ENCODE measurements at places on chromosomes 16 and 17.

DNA sequence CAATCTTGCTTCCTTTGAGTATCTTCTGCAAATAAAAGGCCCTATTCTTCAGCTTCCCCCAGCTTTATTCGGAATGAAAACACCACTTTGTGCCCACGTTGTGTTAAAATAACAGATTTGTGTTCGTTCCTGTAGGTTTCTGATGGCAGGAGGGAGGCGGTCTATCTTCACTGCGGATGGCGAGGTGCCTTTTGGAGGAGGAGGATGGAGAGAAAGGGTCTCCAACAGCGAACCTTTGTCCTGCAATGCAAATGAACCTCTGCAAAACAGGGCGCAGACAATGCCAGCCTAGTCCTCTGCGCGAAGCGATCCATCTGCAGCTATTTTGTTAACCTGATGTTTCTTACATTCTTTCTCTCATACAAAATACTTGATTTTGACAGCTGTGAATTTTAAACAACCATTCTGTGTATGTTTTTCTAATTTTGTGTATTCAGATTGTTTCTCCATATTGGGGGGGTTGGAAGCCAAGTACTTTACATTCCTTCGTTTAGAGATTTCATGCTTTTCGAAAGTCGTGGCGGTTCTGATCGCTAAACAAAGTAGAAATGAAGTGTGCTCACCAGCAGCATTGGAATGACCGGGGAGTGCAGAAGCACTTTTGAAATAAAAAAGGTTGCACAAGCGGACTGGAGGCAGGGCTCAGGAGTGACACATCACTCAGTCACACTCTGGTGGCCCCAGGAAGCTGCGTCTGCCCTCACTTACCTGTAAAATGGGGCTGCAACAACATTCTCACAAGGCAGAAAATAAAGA lies 279.0 kb upstream of the IRX5 start:
- DNase-seq: no peak

DNA sequence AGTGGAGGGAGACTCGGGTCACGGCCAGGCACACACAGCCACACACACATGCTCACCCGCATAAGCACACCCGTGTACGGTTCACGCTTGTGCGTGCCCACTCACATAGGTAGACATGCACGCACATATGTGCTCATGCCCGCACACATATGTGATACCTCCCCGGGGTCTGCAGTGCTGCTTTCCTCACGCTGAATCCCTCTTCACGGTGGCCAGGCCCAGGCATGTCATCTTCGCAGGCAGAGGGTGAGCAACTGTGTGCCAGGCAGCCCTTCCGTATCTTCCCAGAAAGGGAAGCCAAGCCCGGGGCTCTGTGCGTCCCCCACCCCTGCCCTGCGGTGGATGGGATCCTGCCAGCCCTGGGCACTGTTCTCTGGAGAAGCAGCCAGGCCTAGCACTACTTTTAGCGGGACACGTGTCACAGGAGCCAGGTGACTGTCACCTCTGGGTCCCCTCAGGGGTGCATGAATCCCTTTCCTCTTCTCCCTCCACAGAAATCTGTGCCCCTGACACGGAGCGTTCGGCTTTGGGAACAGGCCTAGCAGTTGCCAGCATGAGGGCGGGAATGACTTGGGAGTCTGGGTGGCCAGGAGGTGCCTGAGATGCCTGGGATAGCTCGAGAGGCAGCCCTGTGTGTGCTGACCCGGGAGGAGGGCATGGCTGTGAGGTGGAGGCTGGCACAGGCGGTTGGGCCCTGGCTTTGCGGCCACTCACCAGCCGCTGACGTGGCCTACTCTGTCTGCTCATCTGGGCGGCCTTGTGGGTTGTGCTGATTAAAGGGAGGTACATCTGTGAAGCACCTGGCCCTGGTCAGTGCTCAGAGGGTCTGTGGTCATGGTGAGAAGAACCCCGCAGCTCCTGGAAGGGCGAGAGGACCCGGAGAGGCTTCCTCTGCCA lies 47.5 kb downstream of the BAIAP2 start:
- no peak for DNase-seq

- no peak for DNase-seq
Observed at GRCh38 chr16:9763505-9763904, 418.7 kb downstream of the GRIN2A start.

DNA sequence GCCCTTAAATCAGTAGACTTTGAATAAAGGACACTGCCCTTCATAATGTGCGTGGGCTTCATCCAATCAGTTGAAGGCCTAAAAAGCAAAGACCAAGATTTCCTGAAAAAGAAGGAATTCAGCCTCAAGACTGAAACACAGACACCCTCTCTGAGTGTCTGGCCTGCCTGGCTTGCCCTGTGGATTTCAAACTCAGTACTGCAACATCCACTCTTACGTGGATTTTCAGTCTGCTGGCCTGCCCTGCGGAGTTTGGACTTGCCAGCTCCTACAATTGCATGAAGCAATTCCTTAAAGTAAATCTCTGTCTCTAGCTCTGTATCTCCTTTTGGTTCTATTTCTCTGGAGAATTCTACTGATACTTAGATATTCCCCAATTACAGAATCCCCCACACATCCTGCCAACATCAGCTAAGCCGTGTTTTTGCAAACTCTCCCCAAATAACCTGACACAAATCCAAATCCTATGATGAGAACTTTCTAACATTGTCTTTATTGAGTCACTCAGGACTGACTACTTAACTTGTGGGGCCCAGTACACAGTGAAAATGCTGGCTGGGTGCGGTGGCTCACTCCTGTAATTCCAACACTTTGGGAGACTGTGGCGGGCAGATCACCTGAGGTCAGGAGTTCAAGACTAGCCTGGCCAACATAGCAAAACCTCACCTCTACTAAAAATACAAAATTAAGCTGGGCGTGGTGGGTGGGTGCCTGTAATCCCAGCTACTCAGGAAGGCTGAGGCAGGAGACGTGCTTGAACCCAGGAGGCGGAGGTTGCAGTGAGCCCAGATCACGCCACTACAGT lies 7.2 kb upstream of the TNFRSF17 start:
- no peak for DNase-seq

- no peak for DNase-seq
Observed at GRCh38 chr16:50756473-50756872, 14.6 kb downstream of the CYLD start.

DNA sequence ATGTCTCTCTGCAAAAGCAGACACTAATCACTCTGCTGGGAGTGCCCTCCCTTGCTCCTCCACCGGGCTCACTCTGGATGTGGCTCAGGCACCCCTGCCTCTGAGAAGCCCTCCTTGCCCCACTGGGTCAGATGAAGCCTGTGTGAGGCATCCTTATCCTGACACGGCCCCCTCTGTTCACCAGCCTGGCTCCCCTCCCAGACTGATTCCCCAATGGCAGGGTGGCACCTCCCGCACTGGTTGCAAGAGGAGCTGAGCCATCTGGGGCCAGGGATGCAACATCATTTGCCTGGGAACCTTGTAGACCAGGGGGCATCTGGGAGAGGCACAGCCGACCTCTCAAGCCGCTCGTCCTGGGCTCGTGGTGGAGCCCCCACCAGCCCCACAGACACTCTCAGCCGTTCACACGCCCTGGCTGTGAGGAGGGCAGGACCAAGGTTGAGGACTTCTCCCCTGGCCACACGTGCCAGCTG lies 6.7 kb downstream of the SMTNL2 start:
- no peak for DNase-seq

- DNase-seq: no peak
Observed at GRCh38 chr17:21302711-21303425, 18.4 kb downstream of the MAP2K3 start.

DNA sequence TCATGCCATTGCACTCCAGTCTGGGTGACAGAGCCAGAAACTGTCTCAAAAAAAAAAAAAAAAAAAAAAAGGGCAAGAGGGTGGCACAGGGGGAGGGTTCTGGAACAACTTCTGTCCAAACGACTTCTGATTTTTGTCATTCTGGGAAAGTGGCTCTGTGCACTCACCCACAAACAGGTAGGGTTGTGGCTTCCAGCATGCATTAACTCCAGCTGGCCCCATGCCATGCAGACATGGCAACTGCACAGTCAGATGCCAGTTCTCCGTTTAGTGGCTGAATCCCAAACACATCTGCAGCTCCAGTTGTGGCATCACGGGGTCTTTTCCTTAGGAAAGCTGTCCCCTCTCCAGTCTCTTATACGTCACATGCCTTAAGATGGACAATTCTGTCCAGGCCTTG lies 30.3 kb downstream of the B4GALNT2 start:
- no peak for DNase-seq

DNA sequence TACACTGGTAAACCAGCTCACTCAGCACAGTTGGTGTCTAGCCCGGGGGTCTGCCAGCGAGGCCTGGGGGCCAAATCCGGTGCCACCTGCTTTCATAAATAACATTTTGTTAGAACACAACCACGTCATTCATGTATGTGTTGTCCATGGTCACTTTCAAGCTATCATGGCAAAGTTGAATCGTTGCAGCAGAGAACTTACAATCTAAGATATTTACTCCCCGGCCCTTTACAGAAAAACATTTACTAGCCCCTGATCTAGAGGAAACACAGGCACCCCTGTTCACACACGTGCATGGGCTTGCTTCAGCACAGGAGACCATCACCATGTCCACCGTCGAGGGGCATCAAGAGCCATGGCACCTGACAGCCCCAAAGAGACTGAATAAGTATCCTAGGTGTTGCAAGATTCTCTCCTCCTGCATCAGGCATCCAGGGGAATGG lies 111.4 kb upstream of the DNAH9 start:
- DNase-seq: no peak

DNA sequence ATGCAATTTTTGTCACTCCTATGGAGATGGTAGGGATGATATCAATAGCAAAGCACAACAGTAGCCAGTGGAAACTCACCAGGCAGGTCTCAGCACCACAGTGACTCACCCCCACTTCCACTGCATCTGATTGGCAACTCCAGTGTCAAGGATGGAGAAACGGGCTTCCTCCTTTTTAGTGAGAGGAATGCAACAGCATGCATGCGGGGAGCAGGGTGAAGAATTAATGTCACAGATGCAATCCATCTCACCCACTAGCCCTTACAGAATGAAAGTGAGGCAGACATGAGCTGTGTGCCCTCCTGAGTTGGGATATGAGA lies 467.0 kb upstream of the C16orf82 start:
- no peak for DNase-seq

DNA sequence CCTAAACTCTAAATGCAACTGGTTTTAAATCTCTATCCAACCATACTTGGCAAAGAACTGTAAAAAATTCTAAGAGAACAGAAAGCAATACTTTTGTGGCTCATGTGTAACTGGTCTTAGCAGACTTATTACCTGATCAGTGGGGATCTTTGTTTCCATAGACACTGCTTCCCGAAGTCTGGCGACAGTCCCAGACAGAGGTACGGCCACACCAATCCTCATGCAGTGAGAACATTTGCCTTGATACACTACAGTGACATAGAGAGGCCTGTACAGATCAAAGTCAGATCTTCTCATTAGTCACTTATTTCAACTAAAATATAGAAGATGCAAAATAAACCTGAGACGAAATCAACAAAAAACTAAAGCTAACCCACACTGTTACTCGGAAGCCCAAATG lies 43.9 kb downstream of the USP31 start:
- no peak for DNase-seq

GRCh38 chr16:11361701-11362451 lies 16.6 kb downstream of the RMI2 start:
- peak; percentile 64 for DNase-seq

GRCh38 chr16:77998350-77999023 lies 23.9 kb upstream of the CLEC3A start:
- no peak for DNase-seq

- DNase-seq: no peak
Observed at GRCh38 chr17:74369221-74369620, 1.9 kb downstream of the GPR142 start.

- DNase-seq: peak; percentile 94
Observed at GRCh38 chr16:30458561-30459394, 13.1 kb upstream of the SEPHS2 start.

- no peak for DNase-seq
Observed at GRCh38 chr16:84426804-84427203, 58.5 kb downstream of the ATP2C2 start.

- DNase-seq: no peak
Observed at GRCh38 chr16:22086440-22086839, 5.9 kb upstream of the VWA3A start.

DNA sequence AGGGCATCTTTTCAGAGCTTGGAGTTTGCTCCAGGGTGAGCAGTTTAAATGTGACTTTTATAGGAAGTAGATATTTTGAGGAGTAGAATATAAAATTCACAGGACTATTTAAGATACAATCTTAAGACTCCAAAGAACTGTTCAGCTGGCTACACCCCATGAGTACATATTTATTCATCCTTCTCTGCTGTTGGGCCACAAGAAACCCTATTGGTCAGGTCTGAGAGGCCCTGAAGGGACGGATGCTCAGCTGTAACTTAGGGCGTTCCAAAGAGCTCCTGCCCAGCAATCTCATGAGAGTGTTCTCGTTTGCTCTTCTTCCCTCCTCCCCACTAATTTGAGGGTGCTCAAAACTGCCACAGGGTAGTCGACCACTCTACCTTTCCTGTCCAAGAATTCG lies 7.3 kb downstream of the ST6GALNAC2 start:
- no peak for DNase-seq

GRCh38 chr16:75011634-75012307 lies 12.9 kb downstream of the ZNRF1 start:
- DNase-seq: no peak

GRCh38 chr16:21628121-21628726 lies 24.2 kb downstream of the IGSF6 start:
- no peak for DNase-seq

DNA sequence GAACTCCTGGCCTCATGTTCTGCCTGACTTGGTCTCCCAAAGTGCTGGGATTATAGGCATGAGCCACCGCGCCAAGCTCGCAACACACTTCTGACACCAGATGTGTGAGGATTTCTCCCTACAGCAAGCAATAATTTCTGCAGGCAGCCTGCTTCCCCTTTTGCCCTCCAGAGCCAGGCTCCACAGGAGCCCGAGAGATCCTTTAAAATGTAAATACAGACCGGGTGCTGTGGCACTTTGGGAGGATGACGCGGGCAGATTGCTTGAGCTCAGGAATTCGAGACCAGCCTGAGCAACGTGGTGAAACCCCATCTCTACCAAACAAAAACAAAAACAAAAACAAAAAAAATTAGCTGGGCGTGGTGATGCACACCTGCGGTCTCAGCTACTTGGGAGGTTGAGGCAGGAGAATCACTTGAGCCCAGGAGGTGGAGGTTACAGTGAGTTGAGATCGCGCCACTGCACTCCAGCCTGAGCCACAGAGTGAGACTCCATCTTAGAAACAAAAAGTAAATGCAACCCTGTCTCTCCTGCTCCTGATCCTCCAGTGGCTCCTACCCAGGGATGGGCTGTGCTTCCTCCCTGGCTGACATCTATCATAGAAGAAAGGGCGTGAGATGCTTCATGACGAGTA lies 14.7 kb downstream of the C16orf96 start:
- no peak for DNase-seq

- no peak for DNase-seq
Observed at GRCh38 chr16:1762879-1763520, 8.3 kb downstream of the NME3 start.

DNA sequence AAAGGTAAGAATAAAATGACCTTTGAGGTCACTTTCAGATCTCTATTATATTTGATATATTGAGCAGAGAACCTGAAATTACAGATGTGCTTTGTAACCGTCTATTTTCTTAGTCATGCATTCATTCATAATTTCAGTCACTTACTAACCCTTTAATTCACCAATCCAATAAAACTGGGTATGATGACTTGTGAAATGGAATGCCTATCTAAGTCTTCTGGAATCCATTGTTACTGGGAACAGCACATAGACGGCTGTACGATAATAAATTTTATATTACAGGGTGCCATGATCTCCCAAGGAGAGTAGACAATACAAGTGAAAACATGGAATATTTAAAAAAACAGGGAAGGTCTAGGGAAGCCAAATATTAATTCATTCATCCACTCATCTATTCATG lies 22.9 kb downstream of the CDH11 start:
- DNase-seq: no peak

GRCh38 chr16:53232826-53233529 lies 178.2 kb downstream of the CHD9 start:
- no peak for DNase-seq
